ENCODE measurements at places on chromosomes 1 and 21.

GRCh38 chr1:206967096-206967849, 3.0 kb downstream of the FCAMR start:
- no peak for DNase-seq

DNA sequence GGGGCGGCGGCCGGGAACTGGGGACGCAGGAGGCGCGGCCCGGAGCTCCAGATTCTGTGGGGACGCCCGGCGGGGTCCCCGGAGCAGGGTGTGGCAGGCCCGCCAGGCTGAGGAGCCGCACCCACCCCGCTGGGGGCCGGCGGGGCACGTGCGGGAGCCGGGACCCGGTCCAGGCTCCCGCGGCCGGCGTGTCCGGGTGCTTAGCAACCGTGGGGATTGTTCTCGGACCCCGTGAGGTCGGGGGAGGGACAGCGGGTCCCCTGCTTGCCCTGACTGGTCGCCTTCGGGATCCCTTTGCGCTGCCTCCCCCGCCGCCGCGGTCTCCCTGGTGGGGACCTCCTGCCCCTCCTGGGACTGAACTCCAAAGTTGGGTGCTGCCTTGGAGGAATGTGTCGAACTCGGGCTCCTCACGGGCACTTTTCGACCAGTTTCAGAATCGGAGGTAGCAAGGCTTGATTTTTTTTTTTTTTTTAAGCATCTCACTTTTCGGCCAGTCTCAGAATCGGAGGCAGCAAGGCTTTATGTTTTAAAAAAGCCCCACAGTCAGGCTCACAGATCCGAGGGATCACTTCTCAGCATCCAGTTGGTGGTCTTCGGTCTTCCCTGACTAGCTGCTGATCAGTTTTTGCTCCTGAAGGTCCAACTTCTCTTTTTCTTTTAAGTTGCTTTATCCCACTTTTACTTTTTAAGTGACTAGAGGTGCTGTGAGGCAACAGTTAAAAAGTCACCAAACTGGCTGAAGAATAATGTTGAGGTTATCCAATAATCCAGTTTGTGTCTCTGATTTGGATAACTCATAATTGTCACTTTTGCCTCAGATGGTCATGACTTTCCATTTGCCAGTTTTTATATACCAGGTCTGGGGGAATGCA, 648 bp downstream of the FAM76A start:
- DNase-seq, result peak; percentile 48

- no peak for DNase-seq
These were observed 233.4 kb upstream of the FGGY start for GRCh38 chr1:59063501-59063900.

- DNase-seq, result peak; percentile 5
These were observed 29.0 kb downstream of the SPATA6 start for GRCh38 chr1:48442864-48443619.

GRCh38 chr1:98458511-98459485, 202.7 kb upstream of the SNX7 start:
- no peak for DNase-seq

GRCh38 chr1:240619357-240619756, 7.4 kb upstream of the GREM2 start:
- DNase-seq, result no peak

- DNase-seq, result no peak
These were observed 41.5 kb downstream of the SNX7 start for GRCh38 chr1:98702976-98703375.

- no peak for DNase-seq
These were observed 19.2 kb upstream of the SLC44A5 start for GRCh38 chr1:75630004-75630594.

DNA sequence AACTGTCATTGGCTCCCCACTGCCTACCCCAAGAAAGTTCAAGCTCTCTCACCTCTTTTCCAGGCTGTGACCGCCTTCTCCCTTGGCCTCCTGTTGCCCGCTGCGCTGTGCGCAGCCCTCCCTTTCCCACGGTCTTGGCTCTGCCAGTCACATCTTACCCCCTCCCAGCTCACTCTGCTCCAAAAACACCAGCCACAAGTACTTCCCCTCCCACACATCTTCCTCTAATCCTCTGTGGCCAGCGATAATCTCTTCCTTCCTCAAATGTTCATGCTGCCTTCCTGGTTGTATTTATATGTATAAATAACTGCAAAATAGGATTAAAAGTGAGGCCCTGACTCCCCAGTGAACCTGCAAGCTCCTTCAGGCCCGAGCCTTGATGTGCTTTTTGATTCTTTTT, 81.8 kb downstream of the AJAP1 start:
- no peak for DNase-seq

- DNase-seq, result no peak
These were observed 81.4 kb downstream of the EDEM3 start for GRCh38 chr1:184673305-184673704.

GRCh38 chr1:155977690-155978324, 540 bp downstream of the ARHGEF2 start:
- peak; percentile 43 for DNase-seq

DNA sequence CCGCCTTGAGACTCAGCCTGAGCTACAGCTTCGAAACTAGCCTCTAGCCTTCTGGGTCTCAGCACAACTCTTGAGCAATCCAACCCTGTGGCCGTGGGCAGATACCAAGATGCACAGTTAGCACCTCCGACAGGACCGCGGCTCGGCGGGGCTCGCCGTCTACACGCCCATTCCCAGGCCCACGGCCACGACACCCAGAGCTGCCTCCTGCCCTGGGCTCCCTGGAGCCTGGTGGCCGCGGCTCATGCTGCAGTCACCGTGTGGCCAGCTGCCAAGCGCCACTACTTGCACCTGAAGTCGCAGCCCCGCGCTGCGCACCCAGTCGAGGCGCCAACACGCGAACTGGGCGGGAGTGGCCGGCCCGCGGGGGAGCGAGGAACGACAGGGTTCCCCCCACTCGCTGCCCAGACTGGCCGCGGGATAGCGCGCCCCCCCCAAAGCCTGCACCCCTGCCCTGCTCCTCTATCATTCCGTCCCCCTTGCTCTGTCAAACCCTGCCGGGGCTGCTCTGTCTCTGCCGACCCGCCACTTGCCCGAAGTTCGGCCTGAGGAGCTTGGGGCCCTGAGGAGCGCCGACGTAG, 729 bp upstream of the CDCA8 start:
- DNase-seq, result peak; percentile 18

DNA sequence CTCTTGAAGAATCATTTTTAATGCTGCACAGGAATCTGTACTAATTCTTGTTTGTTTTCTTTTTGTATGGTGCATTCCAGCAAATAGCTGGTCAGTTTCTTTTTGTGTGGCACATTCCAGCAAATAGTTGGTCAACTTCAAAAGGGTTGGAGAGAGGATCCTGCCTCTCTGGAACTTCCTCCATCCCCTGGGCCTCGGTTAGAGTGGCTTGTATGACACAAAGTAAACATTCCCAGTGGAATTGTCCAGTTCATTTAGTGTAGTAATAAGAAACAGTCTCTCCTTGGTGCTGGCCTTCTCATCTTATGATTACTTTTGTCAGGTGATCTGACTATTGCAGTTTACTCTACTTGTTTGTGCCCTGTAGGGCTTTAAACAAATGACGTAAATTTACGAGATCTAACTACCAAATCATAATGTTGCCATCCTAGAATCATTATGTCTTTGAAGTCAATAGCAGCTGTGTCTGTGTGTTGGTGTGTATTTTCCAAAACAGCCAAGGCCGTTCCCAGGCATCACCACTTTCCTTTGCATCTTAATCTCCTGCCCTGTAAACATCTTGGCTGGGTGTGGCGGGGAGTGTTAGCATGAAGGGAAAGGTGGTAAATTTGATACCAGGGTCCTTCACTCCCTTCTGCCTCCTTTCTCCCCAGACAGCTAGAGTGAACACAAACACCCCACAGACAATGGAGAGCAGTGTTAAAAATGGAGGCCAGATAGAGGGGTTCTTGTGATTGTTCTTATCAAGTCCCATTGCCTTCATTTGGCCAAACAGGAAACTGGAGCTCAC, 77.9 kb downstream of the CDC7 start:
- DNase-seq, result no peak

DNA sequence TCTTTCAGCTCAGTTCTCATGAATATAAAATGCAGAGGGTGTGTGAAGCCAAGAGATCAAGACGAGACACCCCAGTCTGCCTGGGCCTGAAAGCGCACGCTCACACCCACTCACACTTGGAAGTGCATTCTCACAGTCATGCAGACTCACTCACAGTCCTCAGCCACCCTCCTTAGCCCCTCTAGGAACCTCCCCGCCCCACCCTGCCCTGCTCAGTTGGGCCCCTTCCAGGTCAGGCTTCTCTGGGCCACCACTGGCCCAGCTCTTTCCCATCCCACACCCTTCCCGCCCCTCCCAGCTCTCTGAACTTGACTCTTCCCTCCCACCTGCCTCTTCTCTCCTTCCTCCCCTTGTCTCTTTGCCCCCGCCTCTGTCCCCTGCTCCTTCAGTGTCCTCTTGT, 93.8 kb downstream of the EPHB2 start:
- DNase-seq, result no peak

- DNase-seq, result peak; percentile 93
These were observed 10.9 kb upstream of the AGPAT3 start for GRCh38 chr21:43853851-43854772.

- DNase-seq, result peak; percentile 22
These were observed 38.5 kb upstream of the ETV3 start for GRCh38 chr1:157176591-157177121.

DNA sequence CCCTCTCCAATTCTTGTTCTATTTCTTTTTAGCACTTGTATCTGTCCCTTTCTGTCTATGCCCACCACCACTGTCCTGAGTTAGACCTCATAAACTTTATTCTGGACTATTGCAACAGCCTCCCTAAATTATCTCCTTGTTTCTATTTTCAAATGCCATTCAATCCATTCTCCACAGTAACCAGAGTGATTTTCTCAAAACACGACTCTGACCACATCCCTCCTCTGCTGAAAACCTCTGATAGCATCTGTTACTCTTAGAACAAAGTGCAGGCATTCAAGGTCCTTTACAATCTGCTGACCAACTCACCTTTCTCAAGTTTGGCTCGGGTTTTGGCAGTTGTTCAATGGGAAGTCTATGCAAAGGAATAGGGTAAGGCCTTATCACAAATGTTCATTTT, 22.8 kb upstream of the GPX7 start:
- no peak for DNase-seq

DNA sequence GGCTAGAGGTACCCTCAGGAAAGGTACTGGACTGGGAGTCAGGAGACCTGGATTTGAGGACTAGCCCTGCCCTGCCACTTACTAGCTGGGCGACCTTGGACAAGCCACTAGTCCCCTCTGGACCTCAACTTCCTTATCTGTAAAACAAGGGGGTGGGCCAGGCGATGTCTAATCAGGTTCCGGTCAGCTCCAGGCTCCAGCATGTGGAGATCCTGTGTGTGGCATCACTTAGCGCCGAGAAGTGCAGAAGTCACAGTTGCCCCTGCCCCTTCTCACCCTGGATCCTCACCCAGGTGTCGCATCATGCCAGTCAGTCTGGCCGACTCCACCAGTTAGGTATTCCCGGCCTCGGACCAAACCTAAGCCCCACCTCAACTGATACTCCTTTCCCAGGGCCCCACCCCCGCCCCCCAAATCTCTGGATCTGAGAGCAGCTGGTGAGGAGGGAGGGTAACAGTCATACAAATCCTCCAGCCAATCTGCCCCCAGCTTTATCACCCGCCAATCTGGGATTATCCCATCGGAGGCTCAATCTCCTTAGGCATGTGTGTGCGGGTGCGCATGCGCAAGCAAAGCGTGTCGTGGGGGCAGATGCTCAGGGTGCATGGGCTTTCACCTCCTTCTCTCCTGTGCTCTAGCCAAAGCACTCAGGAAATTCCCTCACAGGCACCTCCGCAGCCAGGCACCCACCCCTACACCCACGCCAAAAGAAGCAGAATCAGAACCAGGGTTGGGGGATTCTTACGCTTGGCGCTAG, 5.4 kb downstream of the CELF3 start:
- no peak for DNase-seq

GRCh38 chr1:37471345-37472231, 2.8 kb upstream of the ZC3H12A start:
- peak; percentile 31 for DNase-seq

- DNase-seq, result no peak
These were observed 2.5 kb upstream of the DENND2D start for GRCh38 chr1:111202707-111203623.

DNA sequence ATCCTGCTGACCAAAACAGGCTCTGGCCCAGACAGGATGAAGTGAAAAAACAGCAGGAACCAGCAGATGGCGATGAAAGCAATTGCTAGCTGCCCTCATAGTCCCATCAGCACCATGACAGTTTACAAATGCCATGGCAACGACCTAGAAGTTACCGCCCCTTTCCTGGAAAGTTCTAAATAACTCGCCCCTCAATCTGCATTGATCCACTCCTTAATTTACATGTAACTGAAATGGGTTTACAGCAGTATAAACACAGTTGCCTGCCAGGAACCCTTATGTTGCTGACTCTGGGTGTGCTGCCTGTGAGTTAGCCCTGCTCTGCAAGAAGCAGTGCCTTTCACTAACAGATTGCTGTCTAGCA, 65.5 kb upstream of the CR1L start:
- no peak for DNase-seq

- no peak for DNase-seq
These were observed 798.9 kb downstream of the BRINP3 start for GRCh38 chr1:189678779-189679178.

GRCh38 chr21:46202592-46203202, 18.4 kb upstream of the SPATC1L start:
- DNase-seq, result no peak

DNA sequence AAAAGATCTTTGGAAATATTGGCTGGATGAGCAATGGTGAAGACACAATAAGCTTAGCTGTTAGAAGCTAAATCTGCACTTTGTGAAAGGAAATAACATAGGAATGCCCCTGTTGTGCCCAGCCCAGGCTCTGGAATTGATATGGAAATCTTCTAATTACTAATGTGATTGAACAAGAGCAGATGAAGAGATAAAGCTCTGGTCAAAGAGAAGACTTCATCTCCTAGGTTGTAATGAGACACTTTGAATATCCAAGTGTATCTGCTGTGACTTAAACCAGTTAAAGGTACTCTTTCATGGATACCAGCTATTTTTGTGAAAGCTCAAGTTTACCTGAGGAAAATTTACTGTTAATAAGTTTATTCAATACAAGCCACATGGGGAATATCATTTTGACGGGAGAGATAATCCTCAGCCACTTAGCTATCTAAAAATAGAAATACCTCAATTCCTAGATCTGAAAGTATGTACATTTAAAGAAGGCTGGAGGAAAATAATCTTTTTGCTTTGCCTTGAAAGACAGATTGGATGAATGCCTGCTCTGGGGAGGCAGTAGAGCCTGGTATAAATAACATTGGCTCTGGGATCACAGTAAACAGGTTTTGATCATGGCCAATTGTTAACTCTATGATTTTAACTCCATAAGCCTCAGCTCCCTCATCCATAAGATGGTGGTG, 494.0 kb upstream of the B3GALT2 start:
- DNase-seq, result no peak

DNA sequence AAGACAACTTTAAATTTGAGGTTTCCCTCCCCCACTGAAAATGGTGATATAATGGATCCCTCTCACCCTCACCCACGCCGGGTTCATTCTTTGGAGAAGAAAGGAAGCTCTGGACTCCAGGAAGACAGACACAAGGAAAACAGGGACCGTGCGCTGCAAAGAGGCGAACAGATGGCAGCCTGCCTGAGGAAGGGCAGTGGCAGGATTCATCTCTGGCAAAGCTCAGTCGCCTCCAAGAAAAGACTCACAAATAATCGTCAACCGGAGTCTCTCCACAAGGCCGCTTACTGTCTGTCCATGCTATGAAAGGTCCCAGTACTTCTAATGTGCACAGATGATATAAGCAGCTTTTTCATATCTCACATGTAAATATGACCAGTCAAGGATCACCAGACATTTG, 110.3 kb downstream of the TIAM1 start:
- DNase-seq, result peak; percentile 22

- peak; percentile 81 for DNase-seq
These were observed 12.8 kb downstream of the PDE9A start for GRCh38 chr21:42666023-42666747.

GRCh38 chr1:193014400-193014799, 44.8 kb downstream of the UCHL5 start:
- no peak for DNase-seq
